Naive B cell (primary cell): ENCODE measurements at places on chromosomes 11 and 22.

- DNase-seq, result no peak
These were observed 132.9 kb upstream of the ZBED5 start for GRCh38 chr11:10990637-10991193.

DNA sequence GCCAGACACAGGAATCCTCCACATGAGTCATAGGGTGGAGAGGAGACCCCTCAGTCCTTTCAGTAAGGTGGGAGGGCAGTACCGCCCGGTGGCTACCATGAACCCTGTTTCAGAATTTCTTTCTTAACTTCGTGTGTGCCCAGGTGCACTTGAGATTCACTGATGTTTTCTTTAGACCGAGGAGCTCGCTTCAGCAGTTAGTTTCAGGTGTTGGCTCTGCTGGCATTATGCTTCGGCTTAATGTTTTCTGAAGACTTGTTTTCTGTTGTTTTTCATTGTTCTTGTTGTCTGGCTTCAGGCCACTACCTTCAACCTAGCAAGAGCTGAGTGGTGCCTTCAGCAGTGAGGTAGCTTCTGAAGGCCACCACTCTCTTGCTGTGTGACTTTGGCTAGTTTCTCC, 71.5 kb downstream of the BMAL1 start:
- DNase-seq, result no peak

- peak; percentile 42 for DNase-seq
These were observed 78.7 kb upstream of the PPARA start for GRCh38 chr22:46071451-46072109.

DNA sequence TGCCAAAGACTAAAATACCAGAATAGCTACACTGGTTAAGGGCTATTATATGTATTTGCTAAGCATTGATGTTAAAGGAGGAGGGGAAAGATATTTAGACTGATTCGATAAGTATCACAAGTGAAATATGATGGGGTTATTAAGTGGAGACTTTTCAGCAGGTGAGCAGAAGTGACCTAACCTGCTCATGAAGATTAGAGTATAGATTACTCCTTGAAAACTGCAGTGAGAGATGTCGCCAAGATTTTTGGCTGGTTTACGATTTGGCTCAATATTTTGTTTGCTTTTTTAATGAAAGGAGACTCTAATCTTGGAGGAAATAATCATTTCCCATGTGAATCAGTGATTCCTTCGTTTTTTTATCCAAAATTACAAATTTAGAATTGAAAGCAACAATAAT, 1279.5 kb upstream of the TENM4 start:
- no peak for DNase-seq

GRCh38 chr11:10894666-10895065, 36.8 kb upstream of the ZBED5 start:
- DNase-seq, result no peak

- DNase-seq, result no peak
These were observed 43.2 kb downstream of the PANX1 start for GRCh38 chr11:94171693-94172440.

DNA sequence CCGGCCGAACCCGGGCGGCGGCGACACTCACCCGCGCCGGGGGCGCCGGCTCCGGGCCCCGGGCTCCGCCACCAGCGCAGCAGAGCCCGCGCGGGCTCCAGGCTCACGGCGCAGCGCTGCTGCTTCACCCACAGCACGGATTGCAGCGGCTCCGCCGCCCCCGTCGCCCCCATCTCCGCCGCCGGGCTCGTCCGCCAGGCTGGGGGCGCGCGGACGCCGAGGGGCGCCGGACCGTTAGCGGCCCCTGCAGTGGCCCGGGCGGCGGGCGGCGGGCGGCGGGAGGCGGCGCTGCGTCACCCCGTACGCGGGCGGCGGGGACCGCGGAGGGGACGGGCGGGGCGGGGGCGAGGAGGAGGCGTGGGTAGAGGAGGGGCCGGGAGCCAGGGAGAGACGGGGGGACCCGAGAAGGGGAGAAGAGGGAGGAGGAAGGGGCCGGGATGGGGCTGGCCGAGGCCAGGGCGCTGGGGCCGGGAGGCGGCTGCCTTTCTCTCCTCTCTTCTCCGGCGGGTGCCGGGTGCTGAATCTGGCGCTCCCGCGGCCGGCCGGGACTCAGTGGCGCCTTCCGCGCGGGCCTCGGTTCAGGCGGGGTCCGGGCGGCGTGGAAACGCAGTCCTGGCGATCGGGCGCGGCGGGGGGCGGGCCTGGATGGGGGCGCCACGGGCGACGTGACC, at the start of gene CERK:
Gene CERK, minus strand, starts transcription at position 277 of the 671 bp plus-strand sequence. Its CDS starts 104 bp downstream, at position 173.
- peak; percentile 40 for DNase-seq

GRCh38 chr11:128964463-128964930, 21.8 kb upstream of the TP53AIP1 start:
- no peak for DNase-seq

GRCh38 chr22:45090497-45090910, 73.2 kb upstream of the NUP50 start:
- no peak for DNase-seq

- DNase-seq, result no peak
These were observed 12.0 kb downstream of the ALG8 start for GRCh38 chr11:78127403-78127802.

- no peak for DNase-seq
These were observed 39.0 kb upstream of the AKIP1 start for GRCh38 chr11:8871962-8872361.

DNA sequence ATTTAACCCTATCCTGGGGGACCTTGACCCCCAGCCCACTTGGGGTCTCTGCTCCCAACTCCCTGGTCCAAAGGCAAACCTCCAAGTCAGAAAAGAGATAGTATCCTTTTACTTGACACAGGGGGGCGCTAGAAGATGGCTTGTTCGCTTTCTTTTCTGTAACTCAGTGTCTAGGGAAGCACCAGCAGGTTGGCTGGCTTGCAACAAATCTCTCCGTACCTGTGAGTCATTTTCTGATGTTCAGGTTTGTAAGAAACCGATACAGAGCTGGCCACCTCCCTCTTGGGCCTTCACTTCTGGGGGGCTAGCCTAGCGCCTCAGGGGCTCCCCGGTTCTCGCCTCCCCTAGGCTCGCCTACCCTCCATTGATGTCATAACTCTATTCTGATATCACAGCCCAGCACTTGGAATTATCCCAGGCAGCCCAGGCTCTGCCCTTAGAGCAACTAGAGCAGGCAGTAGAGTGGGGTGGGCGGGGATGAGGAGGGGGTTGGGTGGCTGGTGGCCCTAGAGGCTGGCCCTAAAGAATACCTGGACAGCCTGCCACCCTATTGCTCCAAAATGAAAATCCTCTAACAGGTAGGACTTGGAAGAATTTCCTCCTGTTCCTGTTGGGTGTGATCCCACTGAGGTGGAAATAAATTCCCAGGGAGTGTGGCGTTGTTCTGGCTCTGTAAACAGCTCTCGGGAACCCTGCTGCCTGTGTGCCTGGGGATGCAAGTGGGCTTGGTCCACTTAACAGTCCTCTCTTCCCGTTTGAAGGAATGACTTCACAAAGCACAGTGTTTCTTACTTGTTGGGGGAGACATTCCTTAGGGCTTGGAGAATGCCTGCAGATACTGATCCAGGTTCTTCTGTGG, 69.4 kb downstream of the OSBP2 start:
- peak; percentile 19 for DNase-seq

DNA sequence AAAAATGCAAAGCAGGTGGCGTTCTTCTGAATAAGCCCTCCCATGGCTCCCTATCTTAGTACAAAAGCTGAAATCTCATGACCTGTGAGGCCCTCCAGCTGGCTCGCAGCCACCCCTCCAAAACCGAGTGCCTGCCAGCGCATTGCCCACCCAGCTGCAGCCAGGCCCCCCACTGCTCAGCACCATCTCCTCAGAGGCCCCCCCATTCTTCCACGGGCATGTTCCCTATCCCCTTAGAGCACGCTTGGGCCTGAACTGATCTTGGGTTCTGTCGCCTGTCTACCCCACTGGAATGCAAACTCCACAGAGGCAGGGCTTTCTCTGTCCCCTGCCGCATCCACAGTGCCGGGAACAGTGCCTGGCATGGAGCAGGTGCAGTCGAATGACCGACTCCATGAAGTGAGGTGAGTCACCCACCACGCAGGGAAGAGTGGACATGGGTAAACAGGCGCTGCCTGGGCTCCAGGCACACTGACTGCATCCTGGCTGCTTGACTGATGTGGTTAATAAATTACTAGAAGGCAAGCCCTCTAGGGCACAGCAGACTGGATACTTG, 11.3 kb upstream of the EFCAB6 start:
- no peak for DNase-seq
